ENCODE measurements at places on chromosomes 2 and 18. TPM values are rescaled to one million over a fixed set of nuclear protein-coding genes. Genes with fewer than 3 reads are reported as not detected.

Gene MAPK4
- 0.89 TPM for total RNA-seq

GRCh38 chr2:101125808-101126207, 25.4 kb downstream of the TBC1D8 start:
- H3K27ac ChIP-seq = peak overlapping the region; percentile 93
- H3K4me1 ChIP-seq = peaks cover 89% of the 10 kb centered on the region
- no peak for DNase-seq
- H3K27me3 ChIP-seq = no peaks in the 10 kb centered on the region

DNA sequence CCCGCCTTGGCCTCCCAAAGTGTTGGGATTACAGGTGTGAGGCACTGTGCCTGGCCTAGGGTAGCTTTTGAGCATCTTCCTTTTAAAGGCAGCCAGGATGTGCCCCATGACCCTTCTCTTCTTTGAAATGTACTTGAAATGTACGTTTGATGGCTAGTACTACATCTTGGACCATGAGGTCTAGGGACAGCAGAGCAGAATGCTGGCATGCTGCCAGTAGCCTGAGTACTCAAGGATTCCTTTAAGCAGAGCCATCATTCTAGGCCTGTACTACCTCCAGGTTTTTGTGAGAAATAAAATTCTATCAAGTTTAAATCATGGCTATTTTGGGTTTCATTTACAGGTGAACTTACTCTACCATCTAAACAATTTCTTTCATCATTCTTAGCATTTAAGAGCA, 2.9 kb upstream of the EML6 start:
- H3K4me1 ChIP-seq = peaks cover 3% of the 10 kb centered on the region
- H3K27ac ChIP-seq = no peak overlapping the region
- no peak for DNase-seq
- H3K36me3 ChIP-seq = no peaks in the 10 kb centered on the region

DNA sequence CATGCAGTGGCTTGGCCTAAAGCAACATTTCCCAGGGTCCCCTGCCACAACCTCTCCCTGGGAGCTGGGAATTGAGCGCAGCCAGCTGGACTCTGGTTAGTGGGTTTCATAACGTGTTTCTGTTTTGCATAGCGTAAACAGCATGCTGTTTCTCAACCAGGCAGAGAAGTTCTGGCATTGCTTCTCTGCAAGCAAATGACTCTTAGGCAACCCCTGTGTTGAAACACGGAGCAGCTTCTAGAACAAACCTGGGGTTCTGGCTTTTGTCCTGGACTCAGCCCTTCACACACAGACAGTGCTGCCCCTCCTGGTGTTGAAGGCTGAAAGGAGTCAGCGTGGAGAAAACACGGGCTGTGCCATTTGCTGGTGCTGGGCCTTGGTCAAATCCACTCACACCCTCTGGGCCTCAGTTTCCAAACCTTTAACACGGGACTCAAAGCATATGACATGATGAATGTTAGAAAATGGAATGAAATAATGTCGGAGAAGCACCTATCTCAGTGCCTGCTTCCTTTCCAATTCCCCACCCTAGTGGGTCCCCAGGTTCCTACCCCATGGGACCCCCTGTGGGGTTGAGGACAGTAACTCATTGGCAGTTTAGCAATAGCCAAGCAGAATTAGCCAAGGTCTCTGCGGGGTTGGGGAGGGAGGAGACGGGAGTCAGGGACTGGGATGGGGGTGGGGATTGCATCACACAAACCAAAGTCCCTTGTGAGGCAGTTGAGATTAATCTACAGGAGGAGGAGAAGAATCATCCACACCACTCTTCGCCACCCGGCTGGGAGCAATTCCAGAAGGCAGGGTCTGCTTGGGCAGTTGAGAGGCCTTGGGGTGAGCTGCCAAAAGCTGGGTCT, 30.2 kb upstream of the IL1R2 start:
- no peak for DNase-seq
- H3K4me1 ChIP-seq = no peaks in the 10 kb centered on the region
- no peak overlapping the region for H3K27ac ChIP-seq
- no peaks in the 10 kb centered on the region for H3K36me3 ChIP-seq
- H3K4me3 ChIP-seq = no peak overlapping the region

DNA sequence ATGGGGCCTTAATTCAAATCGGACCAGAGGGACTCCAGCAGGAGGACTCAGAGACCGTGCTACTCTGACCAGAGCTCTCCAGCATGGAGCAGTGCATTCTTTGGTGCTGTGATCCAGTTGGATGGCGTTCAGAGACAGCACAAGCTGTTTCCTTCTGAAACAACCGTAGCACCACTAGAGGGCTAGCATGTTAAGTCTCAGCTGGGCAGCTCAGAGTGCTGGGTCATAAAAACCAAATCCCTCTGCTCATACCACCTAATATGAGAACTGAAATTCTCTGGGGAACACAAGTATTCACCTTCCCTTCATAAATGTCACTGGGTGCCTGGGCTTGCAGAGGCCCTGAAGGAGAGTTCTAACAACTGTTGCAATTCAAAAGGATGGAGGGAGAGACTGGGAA, 97.7 kb upstream of the TFCP2L1 start:
- DNase-seq = no peak
- no peak overlapping the region for H3K27ac ChIP-seq
- peaks cover 4% of the 10 kb centered on the region for H3K36me3 ChIP-seq

DNA sequence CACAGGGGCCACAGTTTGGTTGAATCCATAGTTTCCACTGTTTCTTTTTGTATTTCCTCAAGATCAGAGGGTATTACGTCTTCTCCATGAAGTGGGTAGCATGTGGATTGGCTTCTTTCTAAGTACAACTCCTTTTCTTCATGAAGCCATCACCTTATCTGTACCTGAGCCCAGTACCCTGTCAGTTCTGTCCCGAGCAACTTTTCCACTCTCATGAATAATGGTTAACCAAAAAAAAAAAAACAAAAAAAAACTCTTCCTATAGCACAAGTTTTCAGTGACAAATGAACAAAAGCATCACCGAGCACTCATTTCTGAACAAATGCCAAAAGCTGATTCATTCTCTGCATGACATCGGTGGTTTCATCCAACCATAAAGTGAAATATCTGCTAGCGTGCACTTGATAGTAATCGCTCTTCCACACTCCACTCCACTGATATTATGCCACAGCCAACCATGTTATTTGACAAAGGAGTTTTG, 53.0 kb upstream of the CCDC150 start:
- H3K27me3 ChIP-seq = no peaks in the 10 kb centered on the region
- H3K4me1 ChIP-seq = no peaks in the 10 kb centered on the region
- no peak overlapping the region for H3K27ac ChIP-seq
- H3K36me3 ChIP-seq = no peaks in the 10 kb centered on the region

GRCh38 chr2:72926368-72926767, 9.0 kb downstream of the EMX1 start:
- 0 out of 2 replicates have a peak, but pooled peaks cover 2% of the 10 kb centered on the region for H3K4me1 ChIP-seq
- no peak overlapping the region for H3K4me3 ChIP-seq
- no peak for DNase-seq
- no peak overlapping the region for H3K27ac ChIP-seq
- H3K27me3 ChIP-seq = no peaks in the 10 kb centered on the region
